ENCODE measurements at places on chromosomes 2 and 18.

DNA sequence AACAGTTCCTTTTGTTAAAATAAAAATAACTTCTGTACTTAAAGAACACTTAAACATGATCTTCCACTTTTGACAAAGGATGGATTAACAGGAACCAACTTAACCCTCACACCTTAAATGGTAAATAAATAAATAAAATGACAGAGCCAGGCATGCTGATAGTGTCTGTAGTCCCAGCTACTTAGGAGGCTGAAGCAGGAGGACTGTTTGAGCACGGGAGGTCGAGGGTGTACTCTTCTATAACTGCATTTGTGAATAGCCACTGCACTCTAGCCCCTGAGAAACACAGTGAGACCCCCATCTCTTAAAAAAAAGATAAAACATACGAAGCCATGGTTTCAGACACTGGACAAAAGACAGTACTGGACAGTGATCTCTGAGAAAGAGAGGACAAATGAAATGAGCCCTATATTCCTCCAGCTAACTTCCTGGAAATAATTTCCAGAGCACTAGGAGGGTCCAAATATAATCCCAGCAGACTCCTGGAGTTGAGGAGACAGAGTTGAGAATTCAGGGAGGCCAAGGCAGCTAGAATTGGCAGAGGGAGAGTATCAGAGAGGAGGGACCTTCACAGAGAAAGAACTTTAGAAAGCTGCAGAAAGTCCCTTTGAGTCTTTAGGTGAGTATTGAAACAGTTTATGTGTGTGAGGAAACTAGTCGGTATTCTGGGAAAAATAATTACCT is 17.4 kb downstream of the PPP4R1 start:
- no peak for DNase-seq

DNA sequence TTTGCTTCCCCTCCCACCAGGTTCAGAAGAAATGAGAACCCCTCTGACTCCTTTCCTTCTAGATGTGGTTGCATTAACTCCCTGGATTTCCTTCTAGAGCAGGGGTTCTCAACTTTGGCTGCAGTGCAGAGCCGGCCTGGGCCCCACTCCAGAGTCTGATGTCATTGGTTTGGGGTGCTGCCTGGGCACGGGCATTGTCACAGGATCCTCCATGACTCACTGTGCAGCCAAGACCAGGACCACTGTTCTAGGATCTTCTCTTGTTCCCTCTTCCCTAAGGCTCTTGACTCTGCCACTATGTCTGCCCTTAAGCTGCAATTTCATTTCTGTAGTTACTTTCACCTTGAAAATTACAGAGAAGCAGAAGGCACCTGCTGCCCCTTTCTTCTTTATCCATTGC is 31.8 kb downstream of the TBC1D8 start:
- peak; percentile 39 for DNase-seq

DNA sequence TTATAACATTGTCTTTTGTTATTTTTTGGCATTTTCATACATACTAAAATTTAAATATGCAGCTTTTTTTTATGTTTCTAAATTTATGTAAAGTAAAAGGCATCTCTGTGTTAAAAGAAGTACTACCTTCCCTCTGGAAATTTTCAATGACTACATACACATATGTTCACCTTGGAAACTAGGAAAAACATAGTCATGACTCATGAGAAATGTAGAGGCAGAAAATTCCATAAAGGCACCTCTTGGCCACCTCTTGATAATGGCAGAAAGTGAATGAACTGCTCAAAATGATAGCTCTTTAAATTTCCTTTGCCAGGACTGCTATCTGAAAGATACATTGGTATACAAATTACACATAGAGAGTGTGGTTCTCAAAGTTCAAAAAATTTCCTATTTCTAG is 889.1 kb upstream of the ZEB2 start:
- DNase-seq: no peak

DNA sequence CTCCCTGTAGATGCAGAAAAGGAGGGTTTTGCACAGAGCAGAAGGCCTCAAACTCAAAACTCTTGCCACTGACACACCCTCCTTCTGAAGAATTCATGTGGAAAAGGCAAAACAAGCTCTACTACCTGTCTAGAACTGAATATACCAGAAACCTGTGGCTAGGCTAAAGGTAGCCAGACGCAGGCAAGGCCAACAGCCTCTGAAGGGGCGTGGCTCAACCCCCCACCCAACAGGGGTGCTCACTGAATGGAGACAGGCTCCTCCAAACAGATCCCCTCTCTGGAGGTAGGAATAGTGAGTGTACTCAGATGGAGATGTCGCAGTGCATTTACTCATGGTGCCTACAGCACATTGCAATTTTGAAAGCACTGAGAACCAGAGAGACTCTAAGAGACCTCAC is 3.0 kb upstream of the STK17B start:
- DNase-seq: no peak

DNA sequence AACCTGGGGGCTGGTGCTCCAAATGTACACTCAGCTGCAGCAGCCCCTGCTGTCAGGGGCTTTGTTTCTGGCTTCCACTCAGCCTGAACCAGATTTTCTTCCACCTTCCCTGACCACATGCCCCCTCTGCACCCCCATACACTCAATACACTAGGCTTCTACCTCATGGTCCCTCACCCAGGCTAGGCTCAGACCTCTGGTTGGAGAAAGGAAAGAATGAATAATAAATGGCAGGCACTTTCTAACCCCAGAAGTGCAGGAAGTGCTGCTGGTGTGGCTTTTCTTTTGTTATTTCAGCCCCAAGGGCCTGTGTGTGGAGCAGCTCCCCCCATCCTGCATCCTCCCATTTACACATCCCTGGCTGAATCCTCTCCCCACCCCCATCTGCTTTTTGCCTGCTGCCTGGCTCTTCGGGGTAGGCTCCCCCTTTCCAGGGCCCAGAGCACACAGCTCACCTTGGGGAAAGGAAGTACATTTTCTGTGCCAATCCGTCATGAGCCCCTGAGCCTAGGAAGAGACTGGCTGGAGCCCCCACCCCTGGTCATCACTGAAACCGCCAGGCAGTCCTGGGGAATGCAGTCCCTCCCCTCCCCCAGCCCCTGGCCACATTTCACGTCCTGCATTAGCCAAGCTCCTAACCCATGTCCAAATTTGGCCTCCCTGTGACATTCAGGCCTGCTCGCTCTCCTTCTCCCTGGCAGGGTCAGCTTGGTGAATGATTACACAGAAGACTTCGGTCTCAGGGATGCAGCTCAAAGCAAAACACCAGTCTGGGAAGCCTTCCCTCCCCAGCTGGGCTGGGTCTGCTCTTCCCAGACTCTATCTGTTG is 2.6 kb downstream of the DYSF start:
- no peak for DNase-seq

Data from Calu3 (cell line).